IPS DF 6.9 (cell line): ENCODE measurements at places on chromosomes 12 and 14.

DNA sequence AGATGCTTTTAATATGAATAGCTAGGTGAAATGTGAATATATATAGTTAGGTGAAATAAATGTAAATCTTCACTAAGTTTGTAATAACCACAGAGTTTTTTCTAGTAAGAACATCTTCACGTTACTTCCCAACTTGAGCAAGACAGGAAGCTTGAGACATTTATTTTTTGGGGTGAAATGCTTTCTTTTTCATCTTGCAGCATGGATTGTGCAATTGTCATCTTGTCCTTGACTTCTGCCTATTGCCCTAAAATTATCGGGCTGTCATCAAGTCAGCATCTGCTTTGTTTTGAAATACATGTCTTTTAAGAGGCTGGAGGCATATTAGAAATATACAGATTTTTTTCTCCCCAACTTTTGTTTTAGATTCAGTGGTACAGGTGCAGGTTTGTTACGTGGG is 433.9 kb downstream of the PCNX1 start:
- DNase-seq = no peak

GRCh38 chr14:89175881-89176799 is 240.9 kb downstream of the FOXN3 start:
- DNase-seq = no peak

- DNase-seq = no peak
Observed at GRCh38 chr14:62776300-62776699, 269.0 kb downstream of the KCNH5 start.

- no peak for DNase-seq
Observed at GRCh38 chr12:104473374-104473983, 16.7 kb downstream of the CHST11 start.

- no peak for DNase-seq
Observed at GRCh38 chr14:38947343-38947742, 155.7 kb downstream of the SEC23A start.
